NCI-H526 treated with DMSO at 0.1 percent for 48 hours (cell line): ENCODE measurements at places on chromosomes 16 and 17.

DNA sequence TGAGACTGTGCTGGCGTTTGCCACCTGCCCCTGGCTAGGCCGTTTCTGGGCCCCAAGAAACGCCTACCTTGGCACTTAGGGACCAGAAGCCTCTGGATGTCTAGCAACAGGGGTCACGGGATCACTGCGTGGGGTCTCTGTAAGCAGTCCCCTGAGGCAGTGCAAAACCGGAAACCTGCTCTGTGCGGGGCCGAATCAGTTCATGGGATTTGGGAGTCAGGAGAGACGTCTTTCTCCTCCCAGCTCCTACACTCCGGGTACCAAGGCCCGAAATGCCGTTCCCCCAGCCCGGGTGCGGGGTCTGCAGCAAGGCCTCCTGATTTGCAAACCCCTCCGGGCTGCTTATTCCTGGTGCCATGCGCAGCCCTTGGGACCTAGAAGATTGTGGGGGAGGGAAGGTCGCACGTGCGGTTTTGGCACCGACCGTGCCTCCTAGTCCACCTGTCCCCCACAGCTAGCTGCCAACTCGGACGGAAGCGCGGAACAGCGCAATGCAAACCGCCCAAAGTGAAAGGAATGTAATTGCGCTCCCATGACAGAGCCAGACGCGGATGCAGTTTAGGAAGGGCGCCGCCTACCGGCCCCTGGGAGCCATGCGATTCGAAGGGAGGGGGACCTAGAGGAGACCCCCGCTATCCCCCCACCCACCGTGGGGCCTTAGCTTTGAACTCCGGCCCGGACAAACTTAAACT, 6.5 kb downstream of the IRX5 start:
- no peak for DNase-seq

DNA sequence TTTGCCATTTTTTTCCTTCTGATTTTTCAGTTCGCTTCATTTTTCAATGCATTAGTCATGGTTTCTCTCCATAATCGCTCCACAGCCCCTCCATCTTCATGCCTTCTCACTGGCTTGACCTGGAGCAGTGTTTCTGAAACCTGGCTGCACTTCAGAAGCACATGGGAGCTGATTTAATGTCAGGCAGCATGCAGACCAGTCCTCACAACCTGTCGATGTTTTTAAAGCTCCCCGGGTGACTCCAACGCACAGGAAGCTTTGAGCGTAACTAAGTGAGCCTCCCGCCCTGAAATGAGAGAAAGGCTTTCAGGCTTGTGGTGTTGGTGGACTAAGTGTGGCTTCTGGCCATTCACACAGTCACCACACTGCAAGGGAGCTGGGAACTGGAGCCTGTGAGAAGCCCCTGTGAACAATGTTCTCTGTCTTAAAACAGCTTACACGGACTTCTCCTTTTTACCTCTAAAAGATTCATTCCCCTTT, 16.8 kb upstream of the DRG2 start:
- DNase-seq, result no peak

DNA sequence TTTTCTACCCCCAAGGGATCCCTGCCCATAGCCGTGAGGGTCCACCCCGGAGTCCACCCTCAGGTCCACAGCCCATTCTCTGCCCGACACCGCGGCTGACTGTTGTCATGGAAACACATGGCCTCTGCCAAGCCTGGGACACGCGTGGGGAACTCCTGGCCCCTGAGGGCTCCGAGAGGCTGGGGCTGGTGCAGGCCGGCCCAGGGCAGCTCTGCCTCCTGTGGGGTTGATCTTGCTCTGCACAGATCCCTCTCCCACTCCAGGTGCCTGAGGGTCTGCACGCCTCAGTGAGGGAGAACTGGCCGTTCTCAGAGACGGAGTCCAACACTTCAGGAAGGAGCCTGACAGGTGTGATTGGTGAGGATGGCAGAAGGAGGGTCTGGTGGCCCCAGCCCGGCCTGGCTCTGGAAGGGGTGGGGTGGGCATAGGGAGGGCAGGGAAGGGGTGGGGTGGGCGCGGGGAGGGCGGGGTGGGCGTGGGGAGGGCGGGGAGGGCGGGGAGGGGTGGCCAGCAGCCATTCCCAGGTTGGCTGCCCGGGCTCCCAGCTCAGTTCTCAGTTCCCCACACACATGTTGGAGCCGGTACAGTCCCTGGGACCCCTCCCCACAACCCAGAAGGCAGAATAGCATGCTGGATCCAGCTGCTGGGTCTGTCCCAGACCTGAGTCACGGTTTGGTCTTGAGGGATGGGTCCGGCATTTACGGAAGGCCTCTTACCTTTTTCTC, 6.4 kb downstream of the MRPL28 start:
- no peak for DNase-seq

DNA sequence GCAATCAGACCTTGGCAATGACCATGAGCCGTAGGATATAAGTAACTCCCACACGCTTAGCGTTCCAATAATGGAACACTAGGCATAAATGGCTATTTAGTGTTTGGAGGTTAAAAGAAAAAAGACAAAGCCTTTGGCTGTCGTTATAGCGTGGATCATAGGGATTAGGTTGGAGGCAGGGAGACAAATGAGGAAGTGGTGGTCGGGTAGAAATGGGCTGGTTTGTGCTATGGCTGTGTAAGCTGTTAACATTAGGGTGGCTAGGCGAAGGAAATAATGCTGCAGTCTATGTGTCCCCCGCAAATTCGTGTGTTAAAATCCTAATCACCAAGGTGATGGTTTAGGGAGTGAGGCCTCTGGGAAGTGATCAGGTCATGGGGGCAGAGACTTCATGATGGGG, 120.4 kb upstream of the IRX6 start:
- no peak for DNase-seq

DNA sequence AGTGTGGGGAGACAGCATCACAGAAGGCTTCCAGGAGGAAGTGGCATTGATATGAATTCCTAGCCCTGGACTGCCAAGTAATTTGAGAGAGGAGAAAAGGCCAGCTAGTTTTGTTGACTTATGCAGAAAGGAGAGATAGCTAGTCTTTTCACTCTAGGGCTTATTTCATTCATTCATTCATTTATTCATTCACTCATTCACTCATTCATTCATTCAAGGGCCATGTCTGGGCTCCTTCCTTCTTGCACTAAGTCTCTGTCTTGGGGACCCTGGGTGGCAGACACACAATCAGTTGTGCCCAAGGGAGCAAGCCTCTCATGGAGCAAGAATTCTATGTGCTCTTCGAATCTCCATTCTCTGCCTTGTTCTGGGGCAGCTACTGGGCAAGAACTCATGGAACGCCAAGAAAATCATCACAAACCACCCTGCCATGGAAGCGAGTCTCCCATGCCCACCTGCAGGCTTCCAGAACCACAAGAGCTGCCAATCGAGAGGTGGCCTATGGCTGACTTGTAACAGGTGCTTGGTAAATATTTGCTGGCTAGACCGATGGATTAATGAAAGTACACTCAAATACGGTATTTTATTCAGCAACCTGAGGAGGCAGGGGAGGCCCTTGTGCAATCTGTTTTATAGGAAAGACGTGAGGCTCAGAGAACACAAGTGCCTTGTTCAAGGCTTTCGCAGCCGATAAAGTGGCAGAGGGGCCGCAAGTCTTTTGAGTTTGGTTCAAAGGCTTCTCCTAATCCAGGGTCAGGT, 223.6 kb downstream of the XYLT1 start:
- no peak for DNase-seq

GRCh38 chr16:81586977-81587625, 142.5 kb downstream of the CMIP start:
- DNase-seq, result no peak

DNA sequence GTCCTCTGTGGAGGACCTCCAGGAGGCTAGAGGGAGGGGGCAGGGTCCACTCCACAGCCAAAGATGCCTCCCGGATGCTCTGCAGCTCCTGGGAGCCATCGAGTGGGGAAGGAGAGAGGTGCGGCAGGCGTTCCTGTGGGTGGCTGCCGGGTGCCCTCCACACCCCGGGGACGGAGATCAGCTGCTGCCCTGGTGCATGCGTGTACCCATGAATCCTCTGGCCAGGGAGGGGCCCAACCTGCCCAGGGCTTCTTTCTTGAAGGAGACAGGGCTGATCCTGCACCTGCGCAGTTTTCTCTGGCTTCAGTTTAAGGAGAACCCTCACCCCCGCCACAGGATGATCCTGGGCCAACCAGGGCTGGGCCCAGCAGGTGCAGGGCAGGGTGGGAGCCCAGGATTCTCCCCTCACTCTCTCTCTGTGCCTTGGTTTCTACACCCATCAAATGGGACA, 33.5 kb upstream of the DOC2B start:
- no peak for DNase-seq

- DNase-seq, result no peak
Observed at GRCh38 chr16:86343027-86343795, 167.1 kb upstream of the FOXF1 start.

DNA sequence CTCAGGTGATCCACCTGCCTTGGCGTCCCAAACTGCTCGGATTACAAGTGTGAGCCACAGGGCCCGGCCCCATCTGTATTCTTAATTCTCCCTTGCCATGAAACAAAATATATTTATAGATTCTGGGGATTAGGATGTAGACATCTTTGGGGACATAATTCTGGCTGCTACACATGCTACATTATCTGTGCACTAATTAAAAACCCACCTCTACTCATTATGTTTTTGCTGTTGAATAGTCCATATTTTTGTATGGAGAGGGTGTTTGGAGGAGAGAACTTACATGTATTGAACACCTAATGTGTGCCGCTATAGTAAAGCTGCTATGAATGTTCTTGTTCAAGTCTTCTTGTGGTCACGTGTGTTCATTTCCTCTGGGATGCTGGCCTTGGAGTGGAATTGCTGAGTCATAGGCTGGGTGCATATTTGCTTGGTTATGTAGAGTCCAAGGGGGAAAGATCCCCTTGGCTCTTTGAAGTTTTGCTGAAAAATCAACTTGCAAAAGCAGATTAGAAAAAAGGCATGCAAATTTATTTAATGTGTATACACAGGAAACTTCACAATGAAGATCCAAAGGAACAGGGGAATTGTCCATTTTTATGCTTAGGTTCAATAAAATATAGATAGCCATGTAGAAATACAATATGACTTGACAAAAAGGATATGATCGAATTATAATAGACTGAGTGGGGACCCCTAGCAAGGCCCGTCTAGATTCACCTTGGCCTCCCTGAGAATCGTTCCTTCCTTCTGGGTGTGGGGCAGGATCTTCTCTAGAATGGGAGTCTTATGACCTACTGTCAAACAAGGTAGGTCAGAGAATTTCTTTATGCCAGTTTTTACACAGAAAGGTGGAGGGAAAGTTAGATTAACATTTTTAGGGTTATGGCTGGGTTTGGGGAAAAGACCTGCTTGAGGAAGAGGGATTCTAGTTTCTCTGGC, 42.1 kb upstream of the GPRC5B start:
- no peak for DNase-seq

GRCh38 chr17:70767102-70767701, 597.9 kb downstream of the KCNJ2 start:
- DNase-seq, result peak; percentile 25

GRCh38 chr17:76572201-76572910, 13.3 kb downstream of the ST6GALNAC2 start:
- no peak for DNase-seq

- DNase-seq, result no peak
Observed at GRCh38 chr17:21019976-21020586, 22.7 kb downstream of the USP22 start.

DNA sequence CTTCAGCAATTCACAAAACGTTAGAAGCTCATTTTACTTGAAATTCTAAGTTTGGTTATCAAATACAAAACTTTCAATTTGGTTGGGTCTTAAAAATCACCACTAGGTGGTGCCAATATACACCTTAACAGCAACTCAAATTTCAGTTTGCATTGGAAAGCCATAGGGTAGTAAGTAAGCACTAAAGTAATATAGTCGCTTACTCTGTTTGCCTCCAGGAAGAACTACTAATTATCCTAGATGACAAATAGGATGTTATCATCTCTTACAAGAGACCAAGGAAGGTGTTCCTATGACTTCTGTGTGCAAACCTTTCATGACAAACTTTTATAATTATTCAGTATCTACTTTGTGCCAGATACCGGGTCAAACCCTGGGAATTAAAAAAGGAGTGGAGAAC, 93.3 kb downstream of the MYO1D start:
- peak; percentile 50 for DNase-seq

DNA sequence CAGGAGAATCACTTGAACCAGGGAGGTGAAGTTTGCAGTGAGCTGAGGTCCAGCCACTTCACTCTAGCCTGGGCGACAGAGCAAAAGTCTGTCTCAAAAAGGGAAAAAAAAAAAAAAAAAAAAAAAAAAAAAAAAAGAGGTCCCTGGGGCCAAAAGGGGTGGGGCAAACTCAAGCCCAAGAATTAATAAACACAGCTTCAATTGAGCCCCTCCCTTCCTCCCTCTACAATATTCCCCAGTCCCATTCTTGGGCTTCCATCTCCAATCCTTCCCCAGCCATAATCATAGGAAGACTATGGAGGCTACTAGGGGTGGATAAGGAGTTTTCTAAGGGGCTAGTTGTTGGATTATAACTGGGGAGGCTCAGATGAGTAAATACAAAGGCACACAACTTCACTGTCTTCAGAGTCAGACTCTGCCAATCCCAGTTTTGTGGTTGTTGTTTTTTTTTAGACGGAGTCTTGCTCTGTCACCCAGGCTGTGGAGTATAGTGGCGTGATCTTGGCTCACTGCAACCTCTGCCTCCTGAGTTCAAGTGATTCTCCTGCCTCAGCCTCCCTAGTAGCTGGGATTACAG, 9.5 kb downstream of the CAVIN1 start:
- no peak for DNase-seq

DNA sequence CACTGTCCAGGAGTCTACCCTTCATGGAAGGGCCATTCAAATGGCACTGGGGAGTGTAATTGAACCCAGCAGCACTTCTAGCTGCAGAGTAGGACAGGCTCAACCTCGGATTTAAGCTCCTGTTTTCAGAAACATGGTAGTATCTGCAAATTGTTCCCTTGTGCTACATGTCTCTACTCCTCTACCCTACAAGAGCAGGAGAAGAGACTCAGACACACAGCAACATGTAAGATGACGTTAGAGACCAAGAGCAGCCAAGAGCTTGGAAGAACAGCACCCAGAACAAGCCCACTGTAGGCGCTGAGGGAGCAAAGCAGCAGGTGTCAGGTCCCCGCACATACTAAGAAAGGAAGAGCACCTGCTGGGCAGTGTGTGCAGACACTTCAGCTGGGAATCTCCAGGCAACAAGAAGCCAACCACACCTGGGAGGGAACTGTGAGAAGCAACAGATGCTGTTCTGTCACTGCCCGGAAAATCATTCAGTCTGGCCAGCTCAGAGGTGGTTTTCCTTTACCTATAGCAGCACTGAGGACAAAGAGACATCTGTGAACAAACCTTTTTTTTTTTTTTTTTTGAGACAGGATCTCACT, 35.6 kb upstream of the MNT start:
- DNase-seq, result no peak

DNA sequence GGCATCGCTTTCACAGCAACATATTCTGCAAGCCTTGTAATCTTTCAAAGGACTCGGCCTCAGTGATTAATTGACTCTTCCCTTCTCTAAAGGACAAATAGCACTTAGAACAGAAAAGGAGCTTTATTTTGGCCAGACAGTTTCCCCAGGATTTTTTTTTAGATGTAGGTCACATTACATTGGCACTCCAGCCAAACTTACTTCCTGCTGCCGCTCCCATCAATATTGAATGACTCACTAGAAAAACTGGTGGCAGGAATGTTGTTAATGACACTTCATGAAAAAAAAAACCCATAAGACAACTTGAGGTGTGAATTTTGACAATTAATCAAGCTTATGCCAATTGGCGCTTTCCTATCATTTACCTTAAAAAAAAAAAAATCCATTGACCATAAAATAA, 432.6 kb downstream of the TOX3 start:
- DNase-seq, result no peak
